ENCODE measurements at places on chromosomes 2 and 18. TPM values are rescaled to one million over a fixed set of nuclear protein-coding genes. Genes with fewer than 3 reads are reported as not detected.

DNA sequence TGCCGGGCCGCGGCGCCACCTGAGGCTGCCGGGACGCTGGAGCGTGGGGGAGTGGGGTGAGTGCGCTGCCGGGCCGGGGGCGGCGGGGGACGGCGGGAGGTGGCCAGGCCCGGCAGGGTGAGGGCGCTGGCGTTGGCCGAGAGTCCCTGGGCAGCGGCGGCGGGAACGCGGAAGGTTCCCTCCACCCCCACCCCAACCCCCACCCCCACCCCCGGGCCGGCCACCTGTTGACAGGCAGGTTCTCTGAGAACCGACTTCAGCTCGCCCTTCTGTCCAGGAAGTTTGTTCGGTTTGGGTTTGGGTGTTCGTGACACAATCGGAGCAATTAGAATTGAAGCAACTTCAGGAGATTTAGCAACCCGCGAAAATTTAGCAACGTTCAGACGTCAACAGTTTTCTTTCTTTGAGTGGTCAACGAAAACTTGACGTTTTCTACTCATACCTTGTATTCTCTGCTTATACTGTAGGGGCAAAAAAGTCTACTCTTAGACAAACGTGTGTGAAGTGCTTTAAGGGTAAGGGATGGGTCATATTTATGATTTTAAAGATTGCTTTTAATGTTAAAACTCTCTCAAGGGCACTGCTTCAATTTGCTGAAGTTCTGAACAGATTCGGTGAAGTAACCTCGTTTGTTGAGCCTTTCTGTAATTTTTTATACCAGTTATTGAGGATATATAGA lies 9.3 kb downstream of the OTX1 start:
- H3K27me3 ChIP-seq = peaks cover 68% of the 10 kb centered on the region
- H3K4me1 ChIP-seq = peaks cover 33% of the 10 kb centered on the region
- no peak for DNase-seq
- no peak overlapping the region for H3K4me3 ChIP-seq

DNA sequence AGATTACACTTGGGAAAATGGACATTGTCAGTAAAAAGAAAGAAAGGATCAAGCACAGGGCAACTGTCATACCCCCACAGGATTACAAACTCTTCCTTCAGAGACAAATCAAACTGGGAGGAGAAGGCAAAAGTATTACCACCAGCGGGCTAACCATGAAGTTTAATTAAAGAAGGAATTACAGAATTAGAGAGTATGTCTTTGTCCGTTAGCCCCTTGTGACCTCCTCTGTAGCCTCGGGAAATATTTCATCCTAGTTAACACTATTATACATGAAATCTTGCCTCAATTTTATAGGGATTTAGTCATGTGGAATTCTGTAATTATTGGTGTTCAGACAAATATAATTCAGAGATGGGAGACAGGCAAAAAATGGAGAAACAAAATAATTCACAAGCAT lies 60.7 kb downstream of the PAX3 start:
- H3K4me1 ChIP-seq = no peaks in the 10 kb centered on the region
- no peak overlapping the region for H3K4me3 ChIP-seq
- H3K27ac ChIP-seq = no peak overlapping the region
- DNase-seq = no peak
- H3K36me3 ChIP-seq = no peaks in the 10 kb centered on the region
- H3K27me3 ChIP-seq = peaks cover 26% of the 10 kb centered on the region

DNA sequence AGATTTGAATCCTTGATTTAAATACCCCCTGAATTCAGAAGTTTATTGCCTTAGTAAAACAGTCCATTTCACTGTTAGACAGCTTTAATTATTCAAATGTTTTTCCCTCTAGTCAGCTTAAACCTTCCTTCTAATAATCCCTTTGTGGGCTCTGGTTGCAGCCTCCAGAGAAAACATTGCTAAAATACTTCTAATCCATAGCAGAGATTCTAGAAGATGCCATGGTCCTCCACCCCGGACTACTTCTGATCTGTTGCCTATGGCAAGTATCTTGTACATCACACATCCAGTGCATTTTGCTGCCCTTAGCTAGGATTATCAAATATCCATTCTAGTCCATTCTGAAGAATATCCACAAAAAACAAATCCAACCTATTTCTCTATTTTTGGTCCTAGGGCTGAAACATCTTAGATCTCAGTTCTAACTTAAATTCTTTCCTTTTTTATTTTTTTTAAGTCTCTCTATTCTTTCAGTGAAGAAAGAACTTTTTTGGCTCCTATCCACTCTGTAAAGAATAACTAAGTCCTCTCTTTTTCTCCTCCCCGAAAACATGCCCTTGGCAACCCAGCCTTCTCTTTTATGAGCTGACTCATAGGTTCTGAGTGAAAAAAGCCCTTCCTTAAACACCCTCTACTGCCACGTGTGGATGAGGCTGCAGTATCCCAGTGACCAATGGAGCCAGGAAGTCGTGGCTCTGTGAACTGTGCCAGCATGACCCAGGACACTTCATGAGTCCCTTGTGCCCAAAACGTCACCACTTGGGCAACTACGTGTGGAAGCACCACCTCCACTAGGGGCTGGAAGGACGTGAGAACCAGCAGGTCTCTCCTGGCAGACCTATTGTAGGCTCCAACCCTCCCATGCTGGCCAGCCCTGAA lies 349.8 kb downstream of the TNS1 start:
- H3K27me3 ChIP-seq = no peaks in the 10 kb centered on the region
- DNase-seq = no peak
- no peak overlapping the region for H3K27ac ChIP-seq
- H3K4me1 ChIP-seq = peaks cover 12% of the 10 kb centered on the region
- no peaks in the 10 kb centered on the region for H3K36me3 ChIP-seq
- no peak overlapping the region for H3K4me3 ChIP-seq

- H3K27me3 ChIP-seq = peaks cover 1% of the 10 kb centered on the region
- H3K36me3 ChIP-seq = no peaks in the 10 kb centered on the region
- no peak overlapping the region for H3K4me3 ChIP-seq
- H3K27ac ChIP-seq = no peak overlapping the region
These were observed 86.3 kb upstream of the FAM136A start for GRCh38 chr2:70388128-70388527.

DNA sequence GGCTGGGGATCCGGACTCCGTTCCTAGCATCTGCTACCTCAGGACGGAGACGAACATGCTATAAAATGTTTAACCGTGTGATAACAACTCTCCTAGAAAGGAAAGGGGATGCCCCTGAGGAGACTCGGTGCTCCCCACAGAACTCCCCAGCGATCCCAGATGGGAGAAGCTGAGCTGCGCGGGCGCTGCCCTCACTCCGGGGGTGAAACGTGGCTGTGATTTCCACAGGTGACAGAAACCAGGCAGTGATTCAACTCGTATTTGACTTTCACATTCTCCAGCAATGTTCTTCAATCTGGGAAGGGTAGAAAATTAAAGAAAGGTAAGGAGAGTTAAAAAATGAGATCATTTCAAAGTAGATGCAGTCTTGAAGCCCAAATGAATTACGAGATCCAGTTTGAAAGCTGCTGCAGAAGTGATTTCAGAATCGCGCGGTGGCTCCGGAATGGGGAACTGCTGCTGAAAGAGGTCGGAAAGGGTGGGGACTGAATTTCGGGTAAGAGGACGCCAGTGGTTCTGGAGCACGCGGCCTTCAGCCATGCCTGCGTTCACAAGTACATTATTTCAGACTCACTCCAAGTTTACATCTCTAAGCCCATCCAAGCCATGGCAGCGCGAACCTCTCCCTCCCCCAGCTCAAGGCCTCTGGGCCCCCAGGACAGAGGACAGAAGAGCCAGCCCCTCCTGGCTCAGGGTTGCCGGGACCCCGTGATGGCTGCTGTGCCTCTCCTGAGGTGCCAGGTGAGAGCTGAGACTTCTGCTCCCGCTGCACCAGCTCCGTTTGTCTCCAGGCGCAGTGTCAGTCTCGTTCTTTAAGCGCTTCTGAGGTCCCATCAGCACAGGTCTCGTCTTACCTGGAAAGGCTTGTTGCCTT lies 39.5 kb downstream of the ADNP2 start:
- DNase-seq = no peak
- H3K36me3 ChIP-seq = peaks cover 5% of the 10 kb centered on the region
- H3K4me3 ChIP-seq = peak overlapping the region; percentile 75
- H3K27me3 ChIP-seq = peaks cover 14% of the 10 kb centered on the region

- no peaks in the 10 kb centered on the region for H3K4me1 ChIP-seq
- no peak overlapping the region for H3K27ac ChIP-seq
- H3K36me3 ChIP-seq = no peaks in the 10 kb centered on the region
These were observed 47.8 kb downstream of the TMX3 start for GRCh38 chr18:68667121-68667520.

DNA sequence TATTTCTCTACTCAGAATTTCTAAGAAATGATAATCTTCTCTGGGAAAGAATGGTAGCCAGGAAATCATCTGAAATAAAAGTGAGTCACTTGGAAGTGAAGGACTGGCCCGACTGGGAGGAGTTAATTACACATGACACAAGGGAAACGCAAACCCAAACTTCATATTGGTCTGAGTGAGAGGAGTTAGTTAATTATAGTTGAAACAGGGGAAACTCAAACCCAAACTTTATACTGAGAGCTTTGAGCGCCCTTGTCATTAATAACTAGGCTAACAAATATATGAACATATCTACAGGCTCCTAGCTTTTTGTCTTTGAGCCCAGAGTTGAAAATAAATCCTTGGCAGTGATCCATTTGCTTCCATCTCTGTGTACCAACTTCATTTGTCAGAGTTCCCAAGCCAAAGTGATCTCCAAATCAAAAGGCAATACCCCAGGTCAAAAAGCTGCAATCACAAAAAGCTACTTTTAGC lies 187.8 kb upstream of the COL3A1 start:
- no peaks in the 10 kb centered on the region for H3K4me1 ChIP-seq
- H3K27me3 ChIP-seq = no peaks in the 10 kb centered on the region
- H3K4me3 ChIP-seq = no peak overlapping the region
- DNase-seq = no peak
- no peak overlapping the region for H3K27ac ChIP-seq

DNA sequence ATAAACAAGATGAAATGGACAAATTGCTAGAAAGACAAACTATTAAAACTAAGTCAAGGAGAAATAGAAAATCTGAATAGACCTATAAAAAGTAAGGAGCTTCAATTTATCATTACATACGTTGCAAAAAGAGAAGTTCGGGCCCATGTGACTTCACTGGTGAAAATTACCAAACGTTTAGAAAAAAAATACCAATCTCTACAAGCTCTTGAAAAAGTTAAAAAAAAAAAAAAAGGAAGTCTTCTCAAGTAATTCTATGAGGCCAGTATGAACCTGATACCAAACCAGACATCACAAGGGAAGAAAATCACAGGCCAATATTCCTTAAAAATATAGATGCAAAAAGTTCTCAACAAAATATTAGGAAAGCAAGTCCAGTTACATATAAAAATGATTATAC lies 20.2 kb upstream of the ACVR2A start:
- H3K4me3 ChIP-seq = no peak overlapping the region
- peaks cover 2% of the 10 kb centered on the region for H3K27me3 ChIP-seq
- DNase-seq = no peak
- no peaks in the 10 kb centered on the region for H3K4me1 ChIP-seq
- H3K36me3 ChIP-seq = no peaks in the 10 kb centered on the region

GRCh38 chr2:221454459-221455105 lies 117.5 kb downstream of the EPHA4 start:
- no peak for DNase-seq
- H3K27me3 ChIP-seq = no peaks in the 10 kb centered on the region
- no peak overlapping the region for H3K4me3 ChIP-seq
- no peak overlapping the region for H3K27ac ChIP-seq

Gene AKAIN1
- not detected for total RNA-seq

Gene RND3
- total RNA-seq = not detected

Gene MC2R
- total RNA-seq = not detected

Gene PXDN
- 0.83 TPM for total RNA-seq

Gene DYSF
- 3.5 TPM for total RNA-seq
